ENCODE measurements at places on chromosomes 3 and 15. TPM values are rescaled to one million over a fixed set of nuclear protein-coding genes. Genes with fewer than 3 reads are reported as not detected.

Gene KLF15
- total RNA-seq, result 1.4 TPM

Gene SNRK
- total RNA-seq, result 4.1 TPM

Gene CHMP2B
- 103 TPM for total RNA-seq

Gene GOLGA6A
- total RNA-seq, result 0.09 TPM

Gene PCOLCE2
- total RNA-seq, result 21.8 TPM

Gene IL17RB
- total RNA-seq, result 0.67 TPM

Gene HHLA2
- total RNA-seq, result 0.03 TPM

All from A549 treated with AZD2906 at 1 μM for 4 hours (cell line).